NCI-H524 treated with DMSO at 0.1 percent for 48 hours (cell line): ENCODE measurements at places on chromosomes 1 and 21.

GRCh38 chr1:195185321-195185720 is 1422.9 kb downstream of the KCNT2 start:
- no peak for DNase-seq

DNA sequence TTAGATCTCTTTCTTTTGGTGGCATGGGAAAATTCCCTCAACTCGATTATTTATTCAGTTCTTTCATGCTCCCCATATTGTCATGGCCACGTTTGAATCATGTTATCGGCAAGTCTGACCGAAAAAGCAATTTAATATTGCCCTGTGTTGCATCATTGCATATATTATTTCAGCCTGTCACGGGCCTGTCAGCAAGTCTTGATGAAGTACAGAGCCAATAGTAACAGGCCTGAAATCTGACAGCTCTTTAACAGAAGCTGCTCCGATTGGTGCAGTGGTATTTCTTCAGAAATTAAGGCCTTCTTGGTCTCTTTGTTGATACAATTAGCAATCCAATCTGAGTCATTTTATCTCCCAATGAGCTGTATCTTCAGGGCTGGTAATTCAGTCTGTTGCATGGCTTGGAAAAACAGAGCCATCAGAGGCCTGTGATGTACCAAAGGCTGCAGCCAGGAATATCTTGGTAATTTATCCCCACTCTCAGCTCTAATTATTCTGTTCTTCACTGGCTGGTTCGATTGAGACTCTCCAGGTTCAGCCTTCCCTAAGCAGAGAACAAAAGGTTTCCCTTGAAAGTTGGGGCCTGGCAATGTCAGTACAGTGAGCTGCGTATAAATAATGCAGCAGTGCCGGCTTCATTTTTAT is 149.5 kb downstream of the FGGY start:
- DNase-seq, result no peak

- DNase-seq, result peak; percentile 11
These were observed 65.5 kb upstream of the WNT4 start for GRCh38 chr1:22208268-22208972.

GRCh38 chr1:201874672-201875071 is 14.0 kb upstream of the SHISA4 start:
- no peak for DNase-seq

- DNase-seq, result no peak
These were observed 128.4 kb upstream of the ZC3H11B start for GRCh38 chr1:219741011-219741970.

GRCh38 chr1:17665950-17666720 is 89.0 kb upstream of the ACTL8 start:
- DNase-seq, result no peak

DNA sequence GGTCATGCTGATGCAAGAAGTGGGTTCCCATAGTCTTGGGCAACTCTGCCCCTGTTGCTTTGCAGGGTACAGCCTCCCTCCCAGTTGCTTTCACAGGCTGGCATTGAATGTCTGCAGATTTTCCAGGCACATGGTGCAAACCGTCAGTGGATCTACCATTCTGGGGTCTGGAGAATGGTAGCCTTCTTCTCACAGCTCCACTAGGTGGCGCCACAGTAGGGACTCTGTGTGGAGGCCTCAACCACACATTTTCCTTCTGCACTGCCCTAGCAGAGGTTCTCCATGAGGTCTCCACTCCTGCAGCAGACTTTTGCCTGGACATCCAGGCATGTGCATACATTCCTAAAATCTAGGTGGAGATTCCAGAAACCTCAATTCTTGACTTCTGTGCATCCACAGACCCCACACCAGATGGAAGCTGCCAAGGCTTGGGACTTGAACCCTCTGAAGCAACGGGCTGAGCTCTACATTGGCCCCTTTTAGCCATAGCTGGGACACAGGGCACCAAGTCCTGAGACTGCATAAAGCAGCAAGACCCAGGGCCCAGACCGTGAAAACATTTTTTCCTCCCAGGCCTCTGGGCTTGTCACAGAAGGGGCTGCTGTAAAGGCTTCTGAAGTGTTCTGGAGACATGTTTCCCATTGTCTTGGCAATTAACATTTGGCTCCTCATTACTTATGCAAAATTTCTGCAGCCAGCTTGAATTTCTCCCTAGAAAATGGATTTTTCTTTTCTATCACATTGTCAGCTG is 466.2 kb upstream of the PBX1 start:
- DNase-seq, result no peak

- DNase-seq, result no peak
These were observed 29.7 kb downstream of the SSBP3 start for GRCh38 chr1:54376430-54377039.

DNA sequence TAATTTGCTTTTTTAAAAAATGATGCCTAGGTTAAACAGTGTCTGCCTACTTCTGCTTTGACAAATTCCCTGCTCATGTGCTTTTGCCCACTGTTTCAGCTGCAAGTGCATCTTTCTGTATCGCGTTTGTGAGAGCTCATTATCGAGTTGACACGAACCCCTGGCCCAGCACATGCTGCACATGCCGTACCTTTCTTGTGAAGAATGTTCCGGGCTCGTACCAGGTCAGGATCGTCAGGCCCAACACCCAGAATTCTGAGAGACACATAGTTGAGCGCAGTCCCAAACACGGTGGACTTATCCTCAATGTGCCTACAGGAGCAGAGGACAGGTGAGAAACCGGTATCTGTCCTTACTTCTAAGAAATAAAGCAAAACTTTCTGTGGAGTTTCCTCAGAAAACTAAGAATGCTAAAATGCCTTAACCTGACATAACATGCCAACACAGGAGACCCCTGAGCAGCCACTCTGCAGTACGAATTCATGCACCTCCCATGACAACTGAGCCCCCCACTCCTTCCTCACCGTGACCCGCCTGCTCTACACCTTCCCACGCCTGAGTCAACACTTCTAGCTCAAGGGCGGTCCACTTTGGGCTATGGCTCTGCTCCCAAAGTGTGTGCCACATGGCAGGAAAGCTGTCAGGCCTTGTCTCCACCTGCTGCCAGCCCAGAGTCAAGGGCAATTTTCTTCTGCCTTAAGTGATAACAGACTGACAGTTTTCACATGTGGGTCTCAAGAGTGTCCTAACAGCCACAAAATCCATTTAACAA is 6.7 kb downstream of the LSS start:
- DNase-seq, result peak; percentile 4

DNA sequence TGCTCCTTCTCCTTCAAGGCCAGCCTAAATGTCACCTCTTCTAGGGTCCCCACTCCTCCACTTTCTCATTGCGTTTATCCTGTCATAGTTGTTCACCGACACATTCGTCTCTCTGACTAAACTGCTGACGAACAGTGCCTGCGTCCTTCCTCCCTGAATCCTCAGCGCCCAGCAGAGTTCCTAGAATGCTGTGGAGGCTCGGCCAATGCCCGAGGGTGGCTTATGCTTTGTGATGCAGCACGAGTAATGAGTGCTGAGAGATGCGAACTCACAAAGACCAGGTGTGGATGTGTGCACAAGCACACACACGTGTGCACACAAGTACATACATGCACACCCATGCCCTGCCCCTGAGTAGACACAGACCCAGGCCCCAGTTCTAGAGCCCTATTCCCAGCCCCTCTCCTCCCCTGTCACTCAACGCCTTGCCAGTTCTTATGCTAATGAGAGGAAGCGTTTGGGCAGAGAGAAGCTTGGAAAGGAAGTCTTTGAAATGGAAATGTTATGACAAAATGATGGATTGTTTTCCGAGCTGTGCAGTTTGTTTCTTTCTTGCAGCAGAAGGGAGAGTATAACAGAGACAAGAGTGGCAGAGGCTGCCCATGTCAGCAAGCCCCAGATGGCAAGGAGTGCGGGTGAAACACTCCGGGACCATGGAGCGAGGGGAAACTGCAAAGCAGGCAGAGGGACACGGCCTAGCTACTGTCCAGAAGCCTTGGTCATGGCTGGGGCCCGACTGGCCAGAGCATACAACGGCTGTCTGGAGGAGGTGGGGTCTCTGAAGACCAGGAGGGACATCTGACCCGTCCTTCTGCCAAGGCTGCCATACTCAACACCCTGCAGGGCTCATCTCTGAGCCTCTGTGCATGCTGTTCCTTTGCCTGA is 24.2 kb downstream of the KCNA10 start:
- DNase-seq, result no peak

GRCh38 chr1:84407958-84408422 is 9.7 kb downstream of the DNASE2B start:
- no peak for DNase-seq
